ENCODE measurements at places on chromosomes 1 and 21.

- no peak for DNase-seq
These were observed 17.3 kb upstream of the CAPN2 start for GRCh38 chr1:223695014-223695548.

DNA sequence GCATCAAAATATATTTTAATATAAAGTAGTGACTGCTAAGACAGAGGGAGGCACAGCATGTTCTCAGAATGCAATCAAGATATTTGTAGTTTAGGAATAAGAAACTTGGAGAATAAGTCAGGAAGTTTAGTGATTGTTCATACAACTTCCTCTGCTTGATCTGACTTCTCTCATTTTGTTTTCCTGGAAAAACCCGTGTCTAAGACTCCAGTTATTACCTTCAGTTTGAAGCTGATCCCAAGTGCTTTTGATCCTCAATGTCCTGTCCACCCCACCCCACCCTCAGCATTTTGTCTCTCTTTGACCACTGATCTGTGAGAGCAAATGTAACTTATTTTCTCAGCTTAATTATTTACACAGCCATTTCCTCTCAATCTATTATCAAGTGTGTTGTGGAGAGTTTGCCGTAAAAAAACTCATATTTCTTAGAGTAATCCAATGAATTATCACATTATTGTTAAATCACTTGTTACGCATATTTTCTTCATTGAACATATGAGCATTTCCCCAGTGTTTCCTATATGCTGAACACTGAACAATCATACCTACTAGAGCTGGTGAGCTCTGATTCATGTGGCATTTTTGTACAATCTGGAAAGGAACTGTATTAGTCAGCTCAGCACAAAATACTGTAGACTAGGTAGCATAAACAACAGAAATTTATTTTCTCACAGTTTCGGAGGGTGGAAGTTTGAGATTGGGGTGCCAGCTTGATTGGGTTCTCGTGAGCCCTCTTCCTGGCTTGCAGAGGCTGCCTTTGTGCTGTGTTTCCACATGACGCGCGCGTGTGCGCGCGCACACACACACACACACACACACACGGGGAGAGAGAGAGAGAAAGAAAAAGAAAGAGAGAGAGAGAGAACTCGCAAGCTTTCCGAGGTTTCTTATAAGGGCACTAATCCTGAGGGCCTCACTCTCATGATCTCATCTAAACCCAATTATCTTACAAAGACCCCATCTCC is 65.5 kb upstream of the DPYD start:
- DNase-seq: no peak

- no peak for DNase-seq
These were observed 54.6 kb upstream of the PRDX6 start for GRCh38 chr1:173422456-173422976.

- DNase-seq: no peak
These were observed 41.2 kb downstream of the LMO4 start for GRCh38 chr1:87369736-87370478.

GRCh38 chr1:12480748-12481362 is 137.2 kb downstream of the DHRS3 start:
- DNase-seq: no peak

DNA sequence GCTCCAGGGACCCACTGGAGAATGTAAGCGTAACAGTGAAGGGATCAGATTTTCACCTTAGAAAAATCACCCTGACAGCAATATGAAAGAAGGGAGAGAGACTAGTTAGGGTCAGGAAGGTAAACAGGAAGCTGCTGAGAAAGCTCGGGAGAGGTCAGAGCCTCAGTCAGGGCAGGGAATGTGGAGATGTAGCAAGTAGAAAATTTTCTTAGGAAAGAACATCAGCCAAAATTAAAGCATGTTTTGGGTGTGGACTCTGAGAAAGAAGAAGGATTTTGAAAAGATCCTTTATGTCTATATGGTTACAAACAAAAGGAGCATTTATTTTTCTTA is 16.7 kb upstream of the ERICH3 start:
- no peak for DNase-seq

DNA sequence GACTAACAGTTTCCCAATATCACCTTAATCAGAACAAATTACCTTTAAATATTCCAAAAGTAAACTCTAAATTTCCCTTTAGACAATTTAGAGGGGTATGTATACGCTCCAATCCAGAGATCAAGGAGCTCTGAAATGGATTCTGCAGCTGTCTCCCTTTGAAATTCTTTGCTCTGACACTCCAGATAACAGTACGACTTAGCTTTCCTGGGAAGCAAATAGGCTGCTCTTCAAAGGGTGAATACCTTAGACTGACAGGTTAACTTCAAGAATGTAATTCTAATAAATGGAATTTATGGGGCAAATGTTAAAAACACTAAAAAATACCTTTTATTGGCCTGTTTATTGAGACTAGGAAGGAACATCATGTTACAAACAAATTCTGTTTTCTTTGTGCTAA is 357.2 kb downstream of the USP25 start:
- DNase-seq: no peak

DNA sequence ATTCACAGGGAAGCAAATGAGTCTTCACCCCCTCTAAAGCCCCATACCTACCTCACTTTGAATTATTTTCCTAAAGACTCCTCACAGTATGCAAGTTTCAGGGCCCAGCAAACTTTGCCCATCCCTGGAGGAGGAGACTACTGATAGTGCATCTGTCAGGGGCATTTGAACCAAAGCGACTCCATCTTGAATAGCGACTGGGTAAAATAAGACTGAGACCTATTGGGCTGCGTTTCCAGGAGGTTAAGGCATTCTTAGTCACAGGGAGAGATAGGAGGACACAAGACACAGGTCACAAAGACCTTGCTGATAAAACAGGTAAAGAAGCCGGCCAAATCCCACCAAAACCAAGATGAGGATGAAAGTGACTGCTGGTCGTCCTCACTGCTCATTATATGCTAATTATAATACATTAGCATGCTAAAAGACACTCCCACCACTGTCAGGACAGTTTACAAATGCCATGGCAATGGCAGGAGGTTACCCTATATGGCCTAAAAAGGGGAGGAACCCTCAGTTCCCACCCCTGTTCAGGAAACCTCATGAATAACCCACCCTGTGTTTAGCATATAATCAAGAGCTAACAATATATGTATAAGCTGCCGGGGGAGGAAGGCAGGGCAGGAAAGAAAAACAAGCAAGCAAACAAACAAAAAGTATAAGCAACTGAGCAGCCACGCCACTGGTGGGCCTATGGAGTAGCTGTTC is 3.3 kb upstream of the PKNOX1 start:
- peak; percentile 31 for DNase-seq

- DNase-seq: peak; percentile 56
These were observed 86.7 kb downstream of the CCDC185 start for GRCh38 chr1:223479718-223480425.

DNA sequence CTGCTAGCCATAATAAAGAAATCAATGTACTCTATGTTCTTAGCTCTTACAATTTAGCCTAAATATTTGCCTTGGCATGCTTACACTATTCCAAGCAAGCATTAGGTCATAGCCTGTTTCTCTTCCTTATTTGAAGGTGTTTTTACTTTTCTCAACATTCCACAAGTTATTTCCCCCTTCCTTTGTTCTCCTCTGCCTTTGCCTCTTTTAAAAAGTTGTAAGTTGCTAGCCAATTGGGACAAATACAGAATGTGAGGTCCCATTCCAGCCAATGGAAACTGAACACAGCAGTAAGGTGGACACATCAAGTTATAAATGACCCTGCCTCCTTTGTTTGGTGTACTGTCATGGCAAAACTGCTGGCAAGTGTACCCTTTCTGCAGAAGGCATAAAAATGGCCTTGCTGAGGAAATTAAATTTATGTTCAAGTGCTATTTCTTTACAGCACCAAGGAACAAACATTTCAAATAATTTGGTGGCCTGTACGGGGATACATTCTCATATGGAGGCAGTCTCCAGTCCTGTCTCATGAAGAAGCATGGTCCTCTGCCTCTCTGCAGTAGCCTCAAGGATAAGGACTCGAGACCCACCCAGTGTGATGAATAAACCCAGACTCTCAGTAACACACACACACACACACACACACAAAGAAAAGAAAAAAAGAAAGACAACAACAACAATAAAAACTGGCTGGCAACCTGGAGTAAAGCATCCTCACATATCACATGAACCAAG is 28.8 kb upstream of the FMO1 start:
- DNase-seq: no peak

DNA sequence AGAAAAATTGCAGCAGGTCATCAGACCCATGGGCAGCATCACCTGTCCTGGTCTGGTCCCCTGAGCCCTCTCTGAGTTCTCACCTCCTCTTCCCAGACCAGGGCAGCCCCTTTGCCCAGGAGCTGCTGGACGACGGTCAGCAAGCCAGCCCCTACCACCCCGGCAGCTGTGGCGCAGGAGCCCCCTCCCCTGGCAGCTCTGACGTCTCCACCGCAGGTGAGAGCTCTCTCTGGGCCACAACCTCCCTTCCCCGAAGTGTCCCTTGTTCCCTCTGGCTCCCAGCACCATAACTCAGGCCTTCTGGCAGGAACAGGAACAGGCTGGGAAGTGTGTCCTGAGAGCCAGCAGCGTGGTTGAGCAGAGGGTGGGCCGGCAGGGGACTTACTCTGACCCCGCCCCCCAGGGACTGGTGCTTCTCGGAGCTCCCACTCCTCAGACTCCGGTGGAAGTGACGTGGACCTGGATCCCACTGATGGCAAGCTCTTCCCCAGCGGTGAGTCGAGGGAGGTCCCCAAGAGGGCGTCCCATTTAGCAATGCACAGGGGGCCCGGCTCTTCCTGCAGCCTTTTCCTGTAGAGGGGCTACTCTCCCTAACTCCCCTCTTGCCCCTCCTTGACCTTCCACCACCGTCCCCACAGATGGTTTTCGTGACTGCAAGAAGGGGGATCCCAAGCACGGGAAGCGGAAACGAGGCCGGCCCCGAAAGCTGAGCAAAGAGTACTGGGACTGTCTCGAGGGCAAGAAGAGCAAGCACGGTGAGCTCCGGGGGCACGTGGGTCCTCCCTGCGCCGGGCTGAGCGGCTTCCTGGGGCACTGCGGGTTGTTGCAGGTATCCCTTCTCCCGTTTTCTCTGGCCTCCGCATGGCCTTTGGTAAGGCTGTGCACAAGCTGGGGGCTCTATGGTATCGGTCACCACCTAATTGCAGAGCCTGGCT is 2.4 kb downstream of the ELF3 start:
- no peak for DNase-seq

- no peak for DNase-seq
These were observed 10.1 kb upstream of the CACYBP start for GRCh38 chr1:174989536-174990220.

- peak; percentile 77 for DNase-seq
These were observed 48.8 kb downstream of the ARHGEF10L start for GRCh38 chr1:17588048-17588871.

GRCh38 chr1:202615501-202616354 is 94.5 kb downstream of the SYT2 start:
- no peak for DNase-seq

GRCh38 chr1:20367116-20367585 is 76.5 kb downstream of the VWA5B1 start:
- DNase-seq: peak; percentile 86

- DNase-seq: no peak
These were observed 31.8 kb downstream of the KIF1B start for GRCh38 chr1:10242135-10242534.

GRCh38 chr21:34619841-34620665 is 5.1 kb upstream of the RCAN1 start:
- no peak for DNase-seq

- DNase-seq: no peak
These were observed 57.9 kb upstream of the SSBP3 start for GRCh38 chr1:54464031-54464476.

DNA sequence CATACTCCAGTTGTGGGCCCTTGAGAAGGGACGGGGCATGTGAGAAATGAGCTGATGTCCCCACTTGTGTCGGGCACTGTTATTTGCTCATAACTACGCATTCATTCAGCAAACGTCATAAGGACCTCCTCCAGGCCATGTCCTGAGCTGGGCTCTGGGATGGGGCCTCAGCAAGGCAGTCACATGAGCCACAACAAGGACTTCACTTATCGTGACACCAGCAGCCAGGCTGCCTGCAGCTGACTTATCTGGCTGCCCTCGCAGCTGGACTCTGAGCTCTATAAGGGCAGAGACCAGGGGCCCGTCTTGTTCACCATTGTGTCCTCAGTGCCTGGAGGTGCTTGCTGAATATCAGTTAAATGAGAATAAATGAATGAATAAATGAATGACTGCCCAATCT is 37.5 kb upstream of the GRIK3 start:
- no peak for DNase-seq

GRCh38 chr1:30783256-30783915 is 25.8 kb upstream of the LAPTM5 start:
- DNase-seq: no peak

DNA sequence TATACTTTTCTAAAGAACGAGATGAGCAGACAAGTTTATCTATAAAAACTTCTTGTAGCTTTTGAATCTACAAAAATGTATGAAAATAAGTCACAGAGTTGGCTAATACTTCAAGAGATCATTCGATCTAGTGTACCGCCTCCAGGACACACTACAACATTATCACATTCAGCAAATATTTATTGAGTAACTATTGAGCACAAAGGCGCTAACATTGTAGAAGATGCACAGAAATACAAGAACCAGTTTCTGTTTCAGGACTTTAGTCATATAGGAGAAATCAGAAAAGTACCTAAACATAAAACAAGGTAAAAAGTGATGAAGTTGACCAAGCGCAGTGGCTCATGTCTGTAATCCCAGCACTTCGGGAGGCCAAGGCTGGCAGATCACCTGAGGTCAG is 20.6 kb downstream of the WASF2 start:
- no peak for DNase-seq

- no peak for DNase-seq
These were observed 158.4 kb downstream of the PTPRU start for GRCh38 chr1:29394521-29395225.

GRCh38 chr1:214451596-214451995 is 99.8 kb downstream of the PTPN14 start:
- no peak for DNase-seq

DNA sequence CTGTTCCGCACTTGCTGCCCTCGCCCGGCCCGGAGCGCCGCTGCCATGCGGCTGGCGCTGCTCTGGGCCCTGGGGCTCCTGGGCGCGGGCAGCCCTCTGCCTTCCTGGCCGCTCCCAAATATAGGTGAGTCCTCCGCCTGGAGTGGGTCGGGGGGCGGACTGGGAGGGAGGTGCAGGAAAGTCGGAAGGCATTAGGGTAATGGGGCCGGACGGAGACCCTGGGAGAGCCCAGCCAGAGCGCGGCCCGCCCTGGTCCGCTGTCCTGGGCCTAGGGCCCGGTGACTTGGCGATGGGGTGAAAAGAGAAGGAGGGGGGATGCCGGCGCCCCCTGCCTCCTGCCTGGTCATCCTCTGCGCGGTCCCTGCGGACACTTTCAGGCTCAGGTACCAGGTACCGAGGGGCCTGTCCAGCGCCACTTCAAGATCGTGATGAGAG is 243 bp downstream of the ADAM15 start:
- DNase-seq: no peak

GRCh38 chr1:10965546-10966226 is 46.8 kb upstream of the TARDBP start:
- no peak for DNase-seq

DNA sequence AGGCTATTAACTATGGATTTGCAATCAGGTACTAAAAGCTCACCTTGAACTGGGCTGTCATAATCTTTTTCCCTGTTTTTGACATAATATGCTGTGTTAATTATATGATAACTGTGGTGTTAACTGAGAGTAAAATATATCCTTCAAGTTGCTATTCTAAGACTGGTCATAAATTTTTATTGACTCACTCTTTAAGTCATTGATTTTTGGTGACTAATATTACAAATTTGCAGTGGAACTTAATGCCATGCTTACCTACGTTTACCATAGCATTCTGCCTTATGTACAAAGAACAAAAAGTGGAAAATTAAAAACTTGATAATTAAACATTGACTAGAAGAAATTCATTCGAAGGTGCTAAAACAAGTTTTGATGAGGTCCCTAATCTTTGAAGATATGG is 872.4 kb downstream of the BRINP3 start:
- no peak for DNase-seq
